ENCODE measurements at places on chromosomes 5 and 9. TPM values are rescaled to one million over a fixed set of nuclear protein-coding genes. Genes with fewer than 3 reads are reported as not detected.

The VAV2 gene
- 2.9 TPM for total RNA-seq

The OR1J4 gene
- not detected for total RNA-seq

The DBH gene
- total RNA-seq, result not detected

The IGFBPL1 gene
- 0.20 TPM for total RNA-seq

The SLC2A6 gene
- total RNA-seq, result 1.2 TPM

The LRRTM2 gene
- 0.23 TPM for total RNA-seq

The CDH6 gene
- total RNA-seq, result not detected

GRCh38 chr9:126171641-126172040 lies 155.0 kb upstream of the MVB12B start:
- no peaks in the 10 kb centered on the region for H3K4me1 ChIP-seq
- peaks cover 10% of the 10 kb centered on the region for H3K27me3 ChIP-seq
- no peak overlapping the region for H3K4me3 ChIP-seq
- H3K36me3 ChIP-seq, result no peaks in the 10 kb centered on the region

DNA sequence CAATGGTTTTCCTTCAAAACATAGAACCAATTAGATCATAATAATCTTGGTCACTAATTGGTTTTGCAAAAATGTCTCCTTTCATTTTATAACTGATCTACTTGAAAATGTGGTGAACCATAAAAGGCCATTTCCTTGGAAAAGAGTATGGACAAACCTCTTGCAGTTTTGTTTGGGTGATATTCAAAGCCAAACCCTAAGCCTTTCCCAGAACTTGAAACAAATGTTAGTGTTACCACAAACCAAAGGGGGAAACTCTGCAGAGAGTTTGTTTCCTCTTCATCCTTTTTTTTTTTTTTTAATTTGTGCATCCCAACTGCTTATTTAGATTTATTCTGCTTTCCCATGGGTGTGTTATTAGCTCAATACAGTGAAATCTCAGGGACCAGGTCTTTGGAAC lies 204.4 kb upstream of the ADAMTSL1 start:
- no peak overlapping the region for H3K27ac ChIP-seq
- H3K36me3 ChIP-seq, result no peaks in the 10 kb centered on the region
- no peak overlapping the region for H3K4me3 ChIP-seq
- no peaks in the 10 kb centered on the region for H3K27me3 ChIP-seq
- DNase-seq, result no peak

- peaks cover 89% of the 10 kb centered on the region for H3K36me3 ChIP-seq
- no peak overlapping the region for H3K4me3 ChIP-seq
- no peak overlapping the region for H3K27ac ChIP-seq
Measured at GRCh38 chr9:35714579-35715252, 17.3 kb downstream of the TLN1 start.

DNA sequence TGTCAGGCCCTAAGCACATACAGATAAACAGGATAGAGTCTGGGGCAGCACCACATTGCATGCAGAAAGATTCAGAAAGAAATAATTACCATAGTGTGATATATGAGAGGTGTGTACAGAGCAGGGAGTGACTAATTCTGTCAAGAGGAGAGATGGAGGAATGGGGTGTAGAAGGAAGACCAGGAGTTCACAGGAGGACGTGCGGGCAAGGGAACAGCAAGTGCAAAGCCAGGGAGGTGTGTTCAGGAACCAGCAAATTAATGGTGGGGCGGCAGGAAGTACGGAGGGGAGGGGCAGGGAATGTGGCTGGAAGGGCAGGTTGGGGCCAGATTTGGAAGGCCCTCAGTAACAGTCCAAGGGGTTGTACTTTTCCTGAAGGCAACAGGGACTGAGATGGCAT lies 17.4 kb downstream of the EGR1 start:
- no peak overlapping the region for H3K27ac ChIP-seq
- no peaks in the 10 kb centered on the region for H3K36me3 ChIP-seq
- no peak overlapping the region for H3K4me3 ChIP-seq
- peaks cover 13% of the 10 kb centered on the region for H3K27me3 ChIP-seq

DNA sequence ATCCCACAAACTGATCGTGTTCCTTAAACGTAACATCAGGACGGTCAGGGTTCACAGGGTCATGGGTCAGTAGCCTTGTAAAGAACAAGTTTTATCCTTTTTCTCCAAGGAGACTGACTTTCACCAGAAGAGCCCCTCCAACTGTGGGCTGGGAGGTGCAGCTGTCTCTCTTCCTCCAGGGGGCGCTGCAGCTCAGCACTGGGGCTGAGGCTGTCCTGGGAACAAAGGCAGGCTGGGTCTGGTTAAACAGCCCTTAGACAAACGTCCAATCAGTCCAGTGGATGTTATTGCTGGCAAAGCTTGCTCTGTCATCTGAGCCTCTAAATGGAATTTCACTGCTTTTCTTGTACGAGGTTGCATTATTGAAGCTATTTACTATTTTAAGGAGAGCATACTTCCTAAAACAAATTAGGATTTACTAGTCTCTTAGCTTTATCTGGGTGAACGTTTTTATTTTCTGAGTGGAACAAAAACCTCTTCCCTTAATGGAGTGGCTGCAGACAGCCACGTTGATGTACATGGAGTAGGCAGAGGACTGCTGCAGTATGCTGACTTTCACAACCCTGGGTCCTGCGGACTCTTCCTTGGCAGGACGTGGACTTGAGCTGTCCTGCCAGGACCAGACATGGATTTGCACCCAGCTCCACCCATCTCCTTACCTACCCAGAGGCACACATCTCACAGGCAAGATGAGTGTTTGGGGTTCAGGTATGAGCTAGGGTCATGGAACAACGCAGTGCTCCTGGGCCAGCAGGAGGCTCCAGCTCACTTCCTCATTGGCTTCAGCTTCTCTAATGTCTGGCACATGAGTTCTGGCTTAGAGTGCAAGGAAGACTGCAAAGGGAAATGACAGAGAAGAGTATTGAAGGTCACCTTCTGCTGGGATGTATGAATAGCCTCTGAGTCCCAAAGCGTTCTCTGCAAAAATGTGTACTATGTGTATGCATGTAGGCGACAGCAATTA lies 7.8 kb downstream of the EXOSC2 start:
- peak; percentile 72 for DNase-seq
- H3K36me3 ChIP-seq, result peaks cover 70% of the 10 kb centered on the region
- H3K4me3 ChIP-seq, result no peak overlapping the region

GRCh38 chr9:128735373-128735772 lies 11.4 kb upstream of the ZDHHC12 start:
- DNase-seq, result no peak
- H3K27me3 ChIP-seq, result no peaks in the 10 kb centered on the region
- peaks cover 17% of the 10 kb centered on the region for H3K36me3 ChIP-seq

- no peak for DNase-seq
- no peak overlapping the region for H3K27ac ChIP-seq
- H3K4me1 ChIP-seq, result peaks cover 3% of the 10 kb centered on the region
- H3K27me3 ChIP-seq, result peaks cover 54% of the 10 kb centered on the region
Measured at GRCh38 chr5:77844623-77845323, 68.6 kb upstream of the TBCA start.

DNA sequence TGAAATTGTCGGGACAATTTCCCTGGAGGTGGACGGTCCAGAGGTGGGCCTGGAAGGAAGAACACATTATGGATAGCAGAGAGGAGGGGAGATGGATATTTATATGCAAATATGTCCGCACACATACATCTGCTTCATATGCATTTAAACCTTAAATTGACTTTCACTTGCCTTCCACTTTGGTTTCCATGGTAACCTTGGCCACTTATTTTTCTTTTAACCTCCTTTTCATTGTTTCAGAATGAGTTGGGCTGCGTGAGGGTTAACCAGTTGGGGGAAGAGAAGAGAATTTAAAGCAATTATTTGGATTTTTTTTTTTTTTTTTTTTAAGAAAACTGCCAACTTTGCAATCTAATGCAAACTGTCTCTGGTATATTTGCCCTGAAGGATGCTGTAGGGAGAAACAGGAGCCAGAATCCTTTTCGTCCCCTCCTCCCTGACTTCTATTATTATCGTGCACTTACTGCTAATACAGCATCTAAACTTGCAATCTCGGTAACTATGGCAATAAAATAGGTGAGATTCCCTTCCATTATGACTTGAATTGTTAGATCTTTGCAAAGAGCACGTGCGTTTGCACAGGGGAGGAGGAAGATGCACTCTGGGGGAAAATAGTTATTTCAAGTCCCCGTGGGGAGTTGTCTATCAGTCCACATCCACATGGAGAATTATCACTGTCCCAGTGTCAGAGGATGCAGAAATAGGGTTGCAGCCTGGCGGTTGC lies 35.6 kb downstream of the TLR4 start:
- H3K27me3 ChIP-seq, result peaks cover 27% of the 10 kb centered on the region
- H3K27ac ChIP-seq, result no peak overlapping the region
- peaks cover 11% of the 10 kb centered on the region for H3K4me1 ChIP-seq
- no peaks in the 10 kb centered on the region for H3K36me3 ChIP-seq

- H3K27ac ChIP-seq, result no peak overlapping the region
- no peaks in the 10 kb centered on the region for H3K27me3 ChIP-seq
Measured at GRCh38 chr9:119003882-119004617, 365.2 kb downstream of the BRINP1 start.

GRCh38 chr9:16543225-16543624 lies 327.2 kb downstream of the BNC2 start:
- no peaks in the 10 kb centered on the region for H3K36me3 ChIP-seq
- no peaks in the 10 kb centered on the region for H3K27me3 ChIP-seq
- no peak for DNase-seq
- no peaks in the 10 kb centered on the region for H3K4me1 ChIP-seq
- no peak overlapping the region for H3K4me3 ChIP-seq

DNA sequence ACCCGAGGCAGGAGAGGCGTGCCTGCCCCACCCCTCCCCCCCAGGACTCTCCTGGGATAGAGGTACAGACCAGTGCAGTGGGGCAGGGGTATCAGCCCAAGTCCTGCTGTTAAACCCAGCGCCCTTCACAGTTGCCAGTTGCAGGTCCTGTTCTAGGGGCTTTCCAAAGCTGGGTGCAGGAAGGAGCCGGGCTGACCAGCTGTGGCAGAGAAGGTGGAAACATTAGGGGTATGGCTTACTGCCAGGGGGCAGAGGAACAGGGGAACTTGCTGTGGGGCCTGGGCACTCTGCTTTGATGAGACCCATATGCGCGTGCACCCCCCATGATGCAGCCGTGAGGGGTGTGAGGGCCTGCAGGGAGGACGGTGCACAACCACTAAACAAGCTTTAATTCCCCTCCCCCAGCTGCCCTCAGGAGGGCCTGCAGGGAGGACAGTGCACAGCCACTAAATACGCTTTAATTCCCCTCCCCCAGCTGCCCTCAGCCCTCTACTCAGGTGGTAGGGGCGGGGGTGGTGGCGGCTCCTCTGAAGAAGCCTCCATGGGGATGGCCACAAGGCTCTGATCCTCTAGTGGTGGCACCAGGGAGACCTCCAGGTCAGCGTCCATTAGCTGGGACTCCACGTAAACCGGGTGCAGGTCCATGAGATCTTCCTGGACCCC lies 766 bp upstream of the LRRC26 start:
- no peak overlapping the region for H3K4me3 ChIP-seq
- no peak for DNase-seq
- H3K4me1 ChIP-seq, result peaks cover 3% of the 10 kb centered on the region
- H3K27me3 ChIP-seq, result peaks cover 42% of the 10 kb centered on the region
- no peak overlapping the region for H3K27ac ChIP-seq

DNA sequence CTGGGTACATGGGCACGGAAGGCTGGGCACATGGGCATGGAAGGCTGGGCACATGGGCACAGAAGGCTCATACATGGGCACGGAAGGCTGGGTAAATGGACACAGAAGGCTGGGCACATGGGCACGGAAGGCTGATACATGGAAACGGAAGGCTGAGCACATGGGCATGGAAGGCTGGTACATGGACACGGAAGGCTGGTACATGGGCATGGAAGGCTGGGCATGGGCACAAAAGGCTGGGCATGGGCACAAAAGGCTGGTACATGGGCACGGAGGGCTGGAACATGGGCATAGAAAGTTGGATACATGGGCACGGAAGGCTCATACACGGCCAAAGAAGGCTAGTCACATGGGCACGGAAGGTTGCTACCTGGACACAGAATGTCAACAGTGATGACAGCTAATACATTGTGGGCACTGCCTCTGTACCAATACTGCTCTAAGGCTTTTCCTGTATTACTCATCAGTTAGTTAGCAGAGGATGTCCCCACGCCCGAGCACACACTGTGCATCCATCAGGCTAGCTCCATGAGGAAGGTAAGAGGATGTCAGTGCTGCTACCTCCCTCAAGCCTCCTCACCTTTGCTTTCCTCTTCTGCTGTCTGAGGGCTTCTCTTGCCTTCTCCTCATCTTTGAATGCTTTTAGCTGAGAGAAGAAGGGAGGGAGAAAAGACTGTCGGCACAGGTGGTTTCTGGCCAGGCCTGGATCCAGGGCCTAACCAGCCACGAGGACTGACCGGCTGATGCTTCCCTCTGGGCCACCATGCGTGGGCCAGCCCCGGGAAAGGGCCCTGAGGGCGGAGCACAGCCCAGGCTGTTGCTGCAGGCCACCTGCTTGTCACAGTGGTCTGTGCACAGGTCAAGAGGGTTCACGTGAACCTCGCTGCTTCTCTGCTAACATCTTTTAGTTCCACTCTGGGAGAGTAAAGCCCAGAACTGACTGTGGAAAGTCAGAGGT lies 14.3 kb downstream of the GPX3 start:
- peaks cover 84% of the 10 kb centered on the region for H3K36me3 ChIP-seq
- peaks cover 10% of the 10 kb centered on the region for H3K4me1 ChIP-seq
- DNase-seq, result no peak
- H3K27me3 ChIP-seq, result no peaks in the 10 kb centered on the region

DNA sequence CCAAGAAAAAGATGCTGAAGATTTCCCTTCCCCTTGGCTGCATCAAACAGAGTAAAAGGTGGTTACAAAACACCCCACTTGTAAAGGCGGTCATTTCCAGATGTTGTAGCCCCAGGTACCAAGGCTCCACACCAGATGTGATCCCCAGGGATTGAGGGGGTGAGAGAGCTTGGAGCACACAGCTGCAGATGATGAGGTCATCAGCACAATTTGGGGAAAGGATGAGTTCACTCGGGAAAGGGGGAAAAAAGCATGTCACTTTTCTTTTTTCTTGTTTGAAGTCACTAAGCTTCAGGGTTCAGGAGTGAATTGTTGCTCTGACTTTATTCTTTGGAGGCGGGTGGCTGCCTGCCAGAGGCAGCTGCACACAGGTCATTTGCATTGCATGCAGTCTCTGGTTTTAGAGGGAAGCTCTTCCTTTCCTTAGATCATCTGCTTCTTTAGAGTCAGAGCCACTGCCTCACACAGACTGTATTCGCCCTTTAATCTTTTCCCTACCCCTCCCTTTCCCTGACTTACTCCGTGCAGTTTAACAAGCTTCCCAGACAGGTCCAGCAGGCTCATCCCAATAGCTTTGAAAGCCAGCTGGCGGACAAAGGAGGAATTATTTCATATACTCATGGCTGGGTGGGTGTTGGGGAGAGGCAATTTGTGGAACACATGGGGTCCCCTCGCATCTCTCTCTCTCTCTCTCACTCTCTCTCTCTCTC lies 409.3 kb upstream of the SLC24A2 start:
- peaks cover 13% of the 10 kb centered on the region for H3K4me1 ChIP-seq
- H3K4me3 ChIP-seq, result no peak overlapping the region
- H3K27me3 ChIP-seq, result peaks cover 3% of the 10 kb centered on the region

GRCh38 chr5:60488466-60489130 lies 211.4 kb downstream of the DEPDC1B start:
- H3K4me3 ChIP-seq, result no peak overlapping the region
- H3K27me3 ChIP-seq, result no peaks in the 10 kb centered on the region

GRCh38 chr5:109247986-109248385 lies 161.8 kb downstream of the PJA2 start:
- DNase-seq, result no peak
- H3K4me3 ChIP-seq, result no peak overlapping the region
- H3K36me3 ChIP-seq, result no peaks in the 10 kb centered on the region
- no peaks in the 10 kb centered on the region for H3K27me3 ChIP-seq
- H3K4me1 ChIP-seq, result no peaks in the 10 kb centered on the region

GRCh38 chr5:115168829-115169486 lies 750 bp downstream of the TRIM36 start:
- peaks cover 14% of the 10 kb centered on the region for H3K4me1 ChIP-seq
- H3K27ac ChIP-seq, result no peak overlapping the region

Data from activated CD4-positive, alpha-beta memory T cell treated with anti-CD3 and anti-CD28 coated beads, Interleukin-2, amount 10 ng/mL, durations not matched to agents 7 days and 5 days (primary cell).